ENCODE measurements at places on chromosomes 5 and 9.

DNA sequence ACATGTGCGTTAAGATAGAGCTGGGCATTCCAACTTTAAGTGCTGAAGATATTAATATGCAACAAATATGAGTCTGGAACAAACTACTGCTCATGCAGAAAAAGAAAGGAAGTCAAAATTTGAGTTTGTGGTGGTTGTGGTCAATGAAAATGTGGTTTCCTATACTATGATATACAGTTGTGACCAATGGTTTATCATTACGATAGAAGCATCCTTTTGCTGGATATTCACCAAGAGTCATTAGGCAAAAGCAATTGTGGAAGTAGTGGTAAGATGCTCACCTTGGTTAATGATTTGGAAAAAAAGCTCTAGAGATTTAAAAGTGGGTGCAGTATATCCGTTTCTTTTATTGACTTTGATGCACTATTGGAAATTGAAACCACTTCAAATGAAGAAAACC is 1007.0 kb downstream of the NR2F1-AS1 start:
- DNase-seq, result no peak

GRCh38 chr5:83751201-83751600 is 30.5 kb upstream of the HAPLN1 start:
- no peak for DNase-seq

DNA sequence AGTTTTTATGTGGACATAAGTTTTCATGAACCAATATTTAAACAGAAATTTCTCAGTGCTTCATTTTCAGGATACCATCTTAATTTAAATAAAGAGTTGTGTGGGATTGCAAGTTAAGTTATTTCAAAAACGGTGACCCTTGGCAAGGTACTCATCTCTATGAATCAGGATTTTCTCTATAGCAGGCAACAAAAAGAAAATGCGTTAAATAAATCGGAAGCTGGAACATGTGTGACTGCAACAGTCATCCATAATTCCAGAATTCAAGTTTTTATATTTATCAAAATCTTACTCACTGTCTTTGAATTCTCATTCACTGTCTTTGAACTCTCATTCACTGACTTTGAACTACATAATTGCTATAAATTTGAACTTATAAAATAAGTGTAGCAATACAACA is 5.8 kb upstream of the RECK start:
- peak; percentile 36 for DNase-seq

GRCh38 chr9:134800791-134801339 is 79.7 kb upstream of the FCN2 start:
- no peak for DNase-seq

DNA sequence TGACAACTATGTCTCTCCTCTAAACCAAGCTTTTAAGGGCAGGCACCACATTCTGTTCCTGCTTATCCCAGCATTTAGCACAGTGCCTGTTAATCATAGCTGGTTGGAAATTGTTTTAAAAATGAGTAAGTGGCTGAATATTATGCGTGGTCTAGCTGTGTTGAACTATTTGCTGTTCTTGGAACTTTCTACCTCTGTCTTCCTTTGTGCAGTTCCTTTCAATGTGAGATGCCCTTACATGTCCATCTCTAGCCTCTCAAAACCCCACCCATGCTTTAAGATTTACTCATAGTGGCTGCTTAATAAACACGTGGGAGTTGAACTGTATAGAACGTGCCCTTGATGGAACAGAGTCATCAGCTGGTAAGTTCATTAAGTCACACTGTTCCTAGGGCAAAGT is 34.5 kb downstream of the C9orf57 start:
- DNase-seq, result peak; percentile 18

GRCh38 chr9:114278881-114279570 is 43.9 kb upstream of the ORM1 start:
- peak; percentile 66 for DNase-seq

GRCh38 chr9:85569988-85570387 is 171.8 kb downstream of the AGTPBP1 start:
- DNase-seq, result peak; percentile 39
